ENCODE measurements at places on chromosomes 1 and 21.

GRCh38 chr21:44010429-44010828, 1.7 kb upstream of the TRAPPC10 start:
- no peak for DNase-seq

- no peak for DNase-seq
Measured at GRCh38 chr1:99365141-99365540, 100.8 kb downstream of the PLPPR4 start.

GRCh38 chr1:163596541-163597258, 274.9 kb downstream of the NUF2 start:
- no peak for DNase-seq

GRCh38 chr1:111690306-111690617, 48.9 kb downstream of the INKA2 start:
- no peak for DNase-seq

- DNase-seq, result peak; percentile 65
Measured at GRCh38 chr1:206784471-206784903, 12.2 kb upstream of the IL10 start.

- no peak for DNase-seq
Measured at GRCh38 chr1:35497571-35497970, 59.6 kb downstream of the KIAA0319L start.

GRCh38 chr1:10339036-10339567, 59.8 kb upstream of the PGD start:
- DNase-seq, result no peak

DNA sequence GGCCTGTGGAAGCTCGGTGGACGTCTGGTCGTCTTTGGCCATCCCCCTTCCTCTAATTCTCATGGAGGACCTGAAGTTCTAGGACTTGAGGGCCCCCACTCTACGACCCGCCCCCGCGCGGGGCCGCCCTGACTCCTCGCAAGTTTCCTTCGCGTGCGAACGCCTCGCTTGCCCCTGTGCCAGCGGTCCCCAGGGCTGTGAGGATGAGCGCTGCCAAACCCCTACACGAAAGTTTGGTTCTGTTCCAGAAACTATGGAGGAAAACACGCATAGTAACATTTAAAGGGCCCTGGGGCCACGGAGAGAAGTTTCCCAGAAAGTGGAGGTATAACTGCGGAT, 304 bp upstream of the GNG12 start:
- no peak for DNase-seq

DNA sequence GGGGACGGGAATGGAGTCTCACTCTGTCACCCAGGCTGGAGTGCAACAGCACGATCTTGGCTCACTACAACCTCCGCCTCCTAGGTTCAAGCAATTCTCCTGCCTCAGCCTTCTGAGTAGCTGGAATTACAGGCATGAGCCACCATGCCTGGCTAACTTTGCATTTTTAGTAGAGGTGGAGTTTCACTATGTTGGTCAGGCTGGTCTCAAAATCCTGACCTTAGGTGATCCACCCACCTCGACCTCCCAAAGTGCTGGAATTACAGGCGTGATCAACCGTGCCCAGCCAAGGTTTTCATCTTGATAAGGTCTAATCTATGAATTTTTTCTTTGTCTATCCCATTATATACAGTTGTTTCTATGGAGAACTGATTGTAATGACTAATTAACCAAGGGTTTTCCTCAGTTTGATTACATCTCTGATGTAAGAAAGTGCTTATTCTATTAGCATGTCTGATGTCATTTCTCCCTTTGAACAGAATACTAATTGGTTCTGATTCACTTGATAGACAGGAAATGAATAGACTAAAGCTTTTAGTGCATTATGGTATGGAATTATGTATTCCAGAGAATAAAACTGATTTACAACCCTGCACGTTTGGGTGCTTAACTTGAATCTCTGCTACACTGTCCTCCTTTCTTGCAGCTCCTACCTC, 11.9 kb downstream of the PACC1 start:
- no peak for DNase-seq

GRCh38 chr1:156963621-156964020, 43.2 kb downstream of the LRRC71 start:
- DNase-seq, result peak; percentile 21

DNA sequence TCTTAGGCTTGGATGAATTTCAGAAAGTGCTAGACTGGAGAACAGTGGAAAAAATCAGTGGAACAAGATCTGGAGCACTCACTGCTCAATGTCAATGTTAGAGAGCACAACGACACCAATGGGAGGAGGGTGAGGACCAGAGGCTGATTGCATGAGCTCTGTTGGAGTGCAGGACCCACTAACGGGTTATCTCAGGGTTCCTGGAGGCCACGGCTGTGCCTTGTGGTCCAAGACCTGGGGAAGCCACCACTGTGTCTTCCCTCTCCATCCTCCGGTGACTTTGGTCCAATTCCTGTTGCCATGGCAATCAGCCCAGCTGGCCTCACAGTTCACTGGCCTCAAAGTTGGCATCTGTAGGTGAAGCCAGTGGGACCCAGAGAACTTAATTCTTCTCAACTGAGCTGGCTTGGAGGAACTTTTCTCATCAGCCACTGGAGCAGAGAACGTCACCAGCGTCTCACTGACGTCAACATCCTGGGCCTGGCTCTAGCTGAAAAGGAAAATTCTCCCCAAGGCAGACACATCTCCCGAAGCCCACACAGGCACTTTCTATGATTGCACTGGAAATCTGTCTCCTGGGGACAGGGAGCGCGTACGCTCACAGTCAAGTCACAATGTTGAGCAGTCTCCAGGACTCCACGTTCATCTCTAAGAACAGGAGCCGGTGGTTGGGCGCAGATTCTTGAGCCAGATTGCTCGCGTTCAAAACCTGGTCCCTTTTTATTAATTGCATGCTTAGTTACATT, 21.9 kb upstream of the GPR157 start:
- no peak for DNase-seq

DNA sequence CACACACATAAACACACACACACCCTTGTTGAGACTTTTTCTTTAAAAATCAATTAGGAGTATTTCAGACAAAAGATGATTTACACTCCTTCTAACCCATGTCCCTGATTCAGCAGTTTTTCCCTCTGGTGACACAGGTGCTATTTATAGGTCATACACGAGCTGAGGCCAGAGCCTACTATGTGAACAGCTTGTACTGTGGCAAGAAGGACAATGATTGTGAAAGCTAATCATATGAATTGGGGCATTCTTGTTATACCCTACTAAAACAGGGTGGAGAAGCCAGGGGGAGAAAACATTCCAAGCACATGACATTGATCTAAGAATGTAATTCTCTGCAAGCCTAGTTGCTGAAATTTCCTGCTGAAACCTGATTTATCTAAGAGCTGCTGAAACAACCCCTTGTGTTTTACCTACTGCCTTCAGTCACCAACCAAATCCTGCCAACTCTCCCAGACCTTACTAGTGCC, 60.3 kb downstream of the XCL1 start:
- DNase-seq, result no peak

GRCh38 chr1:154445040-154445472, 39.9 kb downstream of the IL6R start:
- DNase-seq, result no peak

DNA sequence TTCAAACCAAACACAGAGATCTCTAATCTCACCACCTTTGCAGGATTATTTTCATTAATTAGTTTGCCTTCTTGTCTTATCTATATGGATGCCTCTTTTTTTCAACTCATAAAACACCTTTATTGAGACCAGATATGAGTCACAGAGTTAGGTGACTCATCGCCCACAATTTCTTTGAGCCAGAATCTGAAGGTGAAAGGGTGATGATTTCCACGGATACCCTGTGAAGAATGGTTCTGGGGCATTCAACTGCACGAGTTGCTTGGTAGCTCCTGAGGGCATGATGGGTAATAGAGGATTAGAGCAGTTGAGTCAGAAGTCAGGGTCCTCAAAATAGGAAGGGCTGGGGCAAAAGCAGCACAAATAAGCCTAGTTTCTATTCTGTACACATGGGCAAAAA, 128.2 kb downstream of the TBX19 start:
- DNase-seq, result no peak

DNA sequence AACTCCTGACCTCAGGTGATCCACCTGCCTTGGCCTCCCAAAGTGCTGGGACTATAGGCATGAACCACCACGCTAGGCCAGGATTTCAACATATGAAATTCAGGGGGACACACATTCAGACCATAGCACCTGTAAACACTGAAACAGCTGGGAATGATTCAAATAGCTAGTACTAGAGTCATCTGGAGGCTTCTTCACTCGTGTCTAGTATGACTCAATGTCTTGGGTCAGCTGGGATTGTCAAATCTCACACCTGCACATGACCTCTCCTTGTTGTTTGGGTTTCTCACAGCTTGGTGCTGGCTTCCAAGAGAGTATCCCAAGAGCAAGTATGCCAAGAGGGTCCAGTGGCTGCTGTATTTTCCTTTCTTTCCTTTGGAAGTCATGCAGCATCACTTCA, 75.1 kb downstream of the PGM1 start:
- DNase-seq, result no peak

DNA sequence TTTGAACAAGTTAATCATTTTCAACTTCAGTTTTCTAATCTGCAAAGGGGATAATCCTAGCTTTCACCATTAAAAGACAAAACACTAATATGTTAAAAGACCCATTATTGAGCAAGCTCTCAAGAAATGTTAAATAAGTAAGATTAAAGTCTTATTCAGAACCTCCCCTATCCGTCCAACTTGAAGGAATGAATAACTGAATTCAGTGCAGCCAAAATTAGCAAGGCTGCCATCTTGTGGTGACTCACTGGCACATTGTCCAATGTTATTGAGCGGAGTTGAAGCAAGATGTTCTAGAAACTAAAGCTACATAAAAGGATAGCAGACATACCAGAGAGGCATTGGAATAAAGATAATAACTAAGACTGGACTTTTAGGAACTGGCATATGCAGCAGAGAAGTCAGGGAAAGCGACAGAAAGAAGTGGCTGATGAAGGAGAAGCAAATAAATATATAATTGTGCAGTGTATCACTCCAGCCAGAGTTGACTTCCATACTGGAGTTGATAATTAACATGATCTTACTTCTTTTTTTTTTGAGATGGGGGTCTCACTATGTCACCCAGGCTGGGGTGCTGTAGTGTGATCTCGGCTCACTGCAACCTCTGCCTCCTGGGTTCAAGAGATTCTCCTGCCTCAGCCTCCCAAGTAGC, 8.2 kb upstream of the CAP1 start:
- DNase-seq, result no peak

GRCh38 chr1:212440419-212440818, 7.7 kb downstream of the NENF start:
- no peak for DNase-seq

DNA sequence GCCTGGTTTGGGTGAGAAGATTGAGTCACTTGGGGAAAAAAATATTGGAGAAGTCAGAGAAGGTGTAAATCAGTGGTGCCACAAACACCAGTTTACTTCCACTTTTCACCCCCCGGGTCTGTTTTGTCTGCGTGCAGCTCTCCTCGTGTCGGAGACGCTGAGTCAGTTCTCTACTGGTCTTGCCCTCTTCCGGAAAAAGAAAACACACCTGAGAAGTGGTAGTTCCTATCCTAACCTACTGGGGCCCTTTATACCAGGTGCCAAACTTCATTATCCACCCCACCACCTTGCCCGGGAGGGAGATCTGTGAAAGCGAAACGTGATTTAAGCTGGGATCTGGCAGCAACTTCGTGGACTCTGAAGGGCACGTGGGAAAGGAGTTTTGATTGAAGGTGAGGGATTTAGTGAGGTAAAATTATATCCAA, 855 bp upstream of the IVNS1ABP start:
- DNase-seq, result peak; percentile 55

DNA sequence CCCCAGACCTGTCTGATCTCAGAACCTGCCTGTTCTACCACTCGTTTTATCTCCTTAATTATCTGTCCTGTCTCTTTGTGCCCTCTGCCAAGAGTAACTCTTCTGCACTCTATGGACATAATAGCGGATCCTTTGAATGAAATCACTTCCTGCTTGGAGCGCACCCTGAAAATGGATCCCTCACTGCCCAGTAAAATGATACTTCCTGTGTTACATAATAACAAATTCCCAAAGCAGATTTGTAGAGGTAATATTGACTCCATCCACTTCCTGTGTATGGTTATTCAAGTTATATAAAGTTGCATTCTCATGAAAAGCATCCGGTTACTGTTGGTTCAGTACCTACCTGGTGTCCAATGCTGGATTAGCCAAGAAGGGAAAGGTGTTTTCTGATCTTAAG, 246.0 kb downstream of the TRABD2B start:
- DNase-seq, result no peak

- no peak for DNase-seq
Measured at GRCh38 chr1:19613171-19613703, 30.9 kb upstream of the NBL1 start.

- DNase-seq, result no peak
Measured at GRCh38 chr1:17891205-17892110, 136.3 kb downstream of the ACTL8 start.

- no peak for DNase-seq
Measured at GRCh38 chr1:14614341-14614740, 15.9 kb downstream of the KAZN start.

DNA sequence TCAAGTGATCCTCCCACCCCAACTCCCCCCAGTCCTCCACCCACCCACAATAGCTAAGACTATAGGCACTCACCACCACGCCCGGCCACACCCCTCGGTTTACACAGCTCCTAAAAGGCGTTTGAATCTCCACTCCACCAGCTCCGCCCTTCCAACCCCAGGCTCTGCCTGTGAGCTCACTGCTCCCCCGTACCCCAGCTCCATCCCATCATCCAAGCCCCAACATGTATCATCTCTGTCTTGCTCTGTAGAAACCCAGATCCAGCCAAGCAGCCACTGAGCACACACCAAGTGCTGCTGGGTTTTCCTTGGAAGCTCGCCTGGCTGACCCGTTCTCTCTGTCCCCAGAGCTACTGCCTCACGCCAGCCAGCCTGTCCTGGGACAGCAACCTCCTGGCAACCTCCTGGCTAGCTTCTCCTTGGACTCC, 12.0 kb upstream of the S100A2 start:
- DNase-seq, result no peak

GRCh38 chr1:220924331-220924970, 45.2 kb downstream of the HLX start:
- no peak for DNase-seq

- no peak for DNase-seq
Measured at GRCh38 chr1:20347699-20348098, 57.0 kb downstream of the VWA5B1 start.

GRCh38 chr1:232172563-232172962, 457.4 kb downstream of the SIPA1L2 start:
- DNase-seq, result no peak

GRCh38 chr1:55156093-55156492, 59.1 kb downstream of the USP24 start:
- DNase-seq, result no peak

DNA sequence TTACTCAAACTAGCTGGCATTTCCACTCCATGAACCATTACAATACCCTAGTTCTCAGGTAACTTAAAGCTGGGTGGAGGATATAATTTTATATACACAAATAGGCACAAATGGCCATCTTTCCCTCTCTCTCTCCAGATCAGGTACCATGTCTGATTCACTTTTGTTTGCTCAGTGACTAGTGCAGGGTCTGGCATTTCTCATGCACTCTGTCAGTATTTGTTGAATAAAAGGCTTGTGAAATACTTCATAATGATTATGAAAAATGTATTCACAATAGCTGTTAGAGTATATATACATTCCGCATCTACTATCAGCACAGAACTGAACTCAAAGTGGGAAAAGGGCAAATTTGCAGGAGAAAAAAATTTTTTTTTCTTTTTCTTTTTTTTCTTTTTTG, 510.2 kb upstream of the USP24 start:
- no peak for DNase-seq

GRCh38 chr1:84374991-84375696, 23.1 kb upstream of the DNASE2B start:
- no peak for DNase-seq

Measured in activated CD4-positive, CD25-positive, alpha-beta regulatory T cell (primary cell).